ENCODE measurements at places on chromosomes 1 and 21. TPM values are rescaled to one million over a fixed set of nuclear protein-coding genes. Genes with fewer than 3 reads are reported as not detected.

- DNase-seq = no peak
Measured at GRCh38 chr1:185355947-185356346, 38.9 kb upstream of the IVNS1ABP start.

GRCh38 chr1:58874757-58875755, 91.2 kb upstream of the JUN start:
- DNase-seq = peak; percentile 40

DNA sequence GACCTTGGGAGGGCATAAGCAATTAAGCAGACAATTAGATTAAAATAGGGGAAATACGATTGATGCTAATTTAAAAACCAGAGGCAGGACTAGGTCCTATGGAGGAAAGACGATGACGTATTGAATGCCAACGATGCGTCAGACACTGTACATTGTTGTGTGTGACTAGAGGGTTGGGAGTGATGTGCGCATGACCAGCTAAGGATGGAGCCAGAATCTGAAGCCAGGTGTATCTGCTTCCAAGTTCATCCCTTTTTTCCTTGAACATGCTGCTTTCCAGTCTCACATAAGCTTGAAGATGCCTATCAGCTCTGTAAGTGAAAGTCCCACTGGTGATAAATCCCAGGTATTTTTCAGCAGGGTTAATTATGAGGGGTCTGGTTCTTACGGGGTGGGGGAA, 576.2 kb downstream of the MATN1 start:
- DNase-seq = no peak

DNA sequence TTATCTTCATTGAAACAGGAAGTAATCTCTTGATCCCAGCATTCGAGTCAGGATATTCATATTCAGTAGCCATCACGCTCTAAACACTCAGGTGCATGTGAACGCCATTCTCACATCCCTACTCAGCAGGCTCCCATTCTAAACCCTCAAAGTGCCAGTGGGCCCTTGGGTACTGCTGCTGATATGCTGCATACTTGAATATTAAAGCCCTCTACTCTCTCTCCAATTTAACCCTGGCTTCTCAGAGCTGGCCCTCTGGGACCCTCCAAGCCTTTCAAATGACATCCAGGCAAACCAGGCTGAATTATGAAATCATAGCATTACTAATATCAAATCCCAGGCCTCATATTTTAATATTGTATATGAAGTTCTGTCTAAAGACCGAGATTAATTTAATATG, 468.2 kb downstream of the NUF2 start:
- DNase-seq = no peak

- no peak for DNase-seq
Measured at GRCh38 chr1:204651843-204652421, 33.6 kb downstream of the LRRN2 start.

GRCh38 chr1:87867626-87868025, 538.9 kb downstream of the LMO4 start:
- no peak for DNase-seq

Gene DDAH1
- polyA plus RNA-seq = 19.5 TPM

Gene UBIAD1
- polyA plus RNA-seq = 15.5 TPM

GRCh38 chr1:160924791-160925651, 29.6 kb downstream of the ITLN2 start:
- DNase-seq = no peak

- DNase-seq = no peak
Measured at GRCh38 chr1:247456914-247457639, 827 bp downstream of the OR2B11 start.

Gene LCE1F
- not detected for polyA plus RNA-seq

DNA sequence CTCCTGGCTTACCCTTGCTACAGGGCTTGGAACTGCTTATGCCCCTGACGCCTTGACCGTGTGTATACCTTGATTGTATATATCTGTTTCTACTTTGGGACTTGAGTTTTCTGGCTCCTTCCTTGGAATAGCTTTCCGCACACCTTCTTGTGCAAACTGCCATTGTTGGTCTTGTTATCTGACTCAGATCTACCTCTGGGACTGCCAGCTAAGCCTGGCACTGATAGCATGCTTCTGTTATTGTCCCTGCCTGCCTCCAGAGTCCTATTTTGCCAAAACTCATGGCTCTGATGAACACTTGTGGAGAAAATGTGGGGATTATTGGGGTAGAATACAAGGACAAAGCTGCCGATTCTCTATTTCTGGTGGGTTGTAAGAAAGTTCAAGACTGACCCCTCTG, 15.4 kb downstream of the FMOD start:
- no peak for DNase-seq

GRCh38 chr1:198498881-198499280, 41.6 kb downstream of the ATP6V1G3 start:
- DNase-seq = peak; percentile 18

DNA sequence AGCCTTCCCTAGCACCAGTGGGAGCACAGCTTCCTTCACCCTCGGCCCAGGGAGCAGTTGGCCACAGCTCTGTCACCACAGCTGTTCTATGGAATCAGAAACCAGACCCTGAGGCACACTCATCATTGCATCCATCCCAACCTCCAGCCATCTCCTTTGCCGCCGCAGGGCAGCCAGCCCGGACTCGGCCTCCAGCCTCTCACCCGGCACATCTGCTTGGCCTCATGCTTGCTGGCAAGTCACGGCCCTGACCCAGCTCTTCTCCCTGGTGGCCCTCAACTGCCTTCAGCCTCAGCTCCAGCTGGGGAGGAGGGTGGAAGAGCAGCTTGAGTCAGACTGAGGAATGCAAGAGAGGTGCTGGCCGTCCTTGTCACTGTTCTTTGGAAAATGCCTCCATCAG, 59.8 kb downstream of the TOR1AIP2 start:
- no peak for DNase-seq

Gene CHI3L1
- 25.3 TPM for polyA plus RNA-seq

Gene ERICH3
- not detected for polyA plus RNA-seq
